Upper lobe of right lung (tissue), 1 donor: ENCODE measurements at places on chromosomes 11 and 22. TPM values are rescaled to one million over a fixed set of nuclear protein-coding genes. Genes with fewer than 3 reads are reported as not detected.

DNA sequence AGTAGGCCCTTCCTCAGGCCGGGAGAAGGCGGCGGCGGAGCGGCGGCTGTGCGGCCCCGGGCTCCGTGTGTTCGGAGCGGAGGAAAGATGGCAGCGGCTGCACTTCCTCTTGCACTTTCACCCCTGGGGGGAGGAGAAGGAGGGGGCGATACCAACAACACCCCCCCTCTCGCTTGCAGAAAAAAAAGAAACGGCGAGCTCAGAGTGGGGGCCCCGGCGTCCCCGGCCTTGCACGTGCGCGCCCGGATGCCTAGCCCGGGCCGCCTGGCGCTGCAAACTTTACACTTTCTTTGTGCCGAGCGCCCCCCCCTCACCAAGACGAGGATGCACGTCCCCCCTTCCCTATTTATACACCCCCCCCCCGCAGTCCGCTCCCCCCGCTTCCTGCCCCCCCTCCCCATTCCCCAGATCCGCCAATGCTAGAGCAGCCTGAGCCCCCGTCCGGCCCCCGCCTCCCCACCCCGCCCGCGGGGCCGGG lies at the start of gene PATZ1:
TSS of gene PATZ1 (minus strand) at position 92 of the 478 bp plus-strand sequence. CDS start 744 bp downstream, outside the sequence.
- H3K4me3 ChIP-seq: peak within 1 kb of the TSS; percentile 75
- H3K36me3 ChIP-seq: peaks cover 10% of the 10 kb centered on the region
- H3K4me1 ChIP-seq: peaks cover 38% of the 10 kb centered on the region
- H3K27ac ChIP-seq: peak within 1 kb of the TSS; percentile 90

Gene SUSD2
- total RNA-seq: 277 TPM

GRCh38 chr11:131495423-131495822 lies 125.0 kb downstream of the NTM start:
- H3K27me3 ChIP-seq: no peaks in the 10 kb centered on the region
- no peaks in the 10 kb centered on the region for H3K4me1 ChIP-seq
- no peaks in the 10 kb centered on the region for H3K36me3 ChIP-seq
- DNase-seq: no peak

- H3K27me3 ChIP-seq: no peaks in the 10 kb centered on the region
Observed at GRCh38 chr11:67301951-67302516, 1.3 kb upstream of the SSH3 start.

GRCh38 chr11:82771781-82772180 lies 38.1 kb upstream of the FAM181B start:
- no peak overlapping the region for H3K27ac ChIP-seq
- H3K4me1 ChIP-seq: no peaks in the 10 kb centered on the region
- no peak for DNase-seq

DNA sequence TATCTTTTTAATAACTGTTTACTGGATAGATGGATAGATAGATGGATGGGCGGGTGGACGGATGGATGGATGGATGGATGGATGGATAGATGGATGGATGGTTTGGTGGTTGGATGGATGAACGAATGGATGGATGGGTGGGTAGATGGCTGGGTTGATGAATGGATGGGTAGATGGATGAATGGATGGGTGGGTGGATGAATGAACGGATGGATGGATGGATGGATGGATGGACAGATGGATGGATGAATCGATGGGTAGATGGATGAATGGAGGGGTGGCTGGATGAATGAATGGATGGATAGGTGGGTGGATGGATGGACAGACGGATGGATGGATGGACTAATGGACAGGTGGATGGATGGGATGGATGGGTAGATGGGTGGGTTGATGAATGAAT lies 13.8 kb upstream of the SLC22A12 start:
- H3K36me3 ChIP-seq: no peaks in the 10 kb centered on the region
- no peak overlapping the region for H3K27ac ChIP-seq
- no peak overlapping the region for H3K4me3 ChIP-seq
- DNase-seq: no peak
- H3K27me3 ChIP-seq: no peaks in the 10 kb centered on the region

GRCh38 chr22:49948958-49949913 lies 11.3 kb upstream of the PIM3 start:
- peak overlapping the region; percentile 90 for H3K27ac ChIP-seq
- DNase-seq: peak; percentile 96
- peaks cover 41% of the 10 kb centered on the region for H3K4me1 ChIP-seq
- no peaks in the 10 kb centered on the region for H3K27me3 ChIP-seq
- H3K36me3 ChIP-seq: no peaks in the 10 kb centered on the region

DNA sequence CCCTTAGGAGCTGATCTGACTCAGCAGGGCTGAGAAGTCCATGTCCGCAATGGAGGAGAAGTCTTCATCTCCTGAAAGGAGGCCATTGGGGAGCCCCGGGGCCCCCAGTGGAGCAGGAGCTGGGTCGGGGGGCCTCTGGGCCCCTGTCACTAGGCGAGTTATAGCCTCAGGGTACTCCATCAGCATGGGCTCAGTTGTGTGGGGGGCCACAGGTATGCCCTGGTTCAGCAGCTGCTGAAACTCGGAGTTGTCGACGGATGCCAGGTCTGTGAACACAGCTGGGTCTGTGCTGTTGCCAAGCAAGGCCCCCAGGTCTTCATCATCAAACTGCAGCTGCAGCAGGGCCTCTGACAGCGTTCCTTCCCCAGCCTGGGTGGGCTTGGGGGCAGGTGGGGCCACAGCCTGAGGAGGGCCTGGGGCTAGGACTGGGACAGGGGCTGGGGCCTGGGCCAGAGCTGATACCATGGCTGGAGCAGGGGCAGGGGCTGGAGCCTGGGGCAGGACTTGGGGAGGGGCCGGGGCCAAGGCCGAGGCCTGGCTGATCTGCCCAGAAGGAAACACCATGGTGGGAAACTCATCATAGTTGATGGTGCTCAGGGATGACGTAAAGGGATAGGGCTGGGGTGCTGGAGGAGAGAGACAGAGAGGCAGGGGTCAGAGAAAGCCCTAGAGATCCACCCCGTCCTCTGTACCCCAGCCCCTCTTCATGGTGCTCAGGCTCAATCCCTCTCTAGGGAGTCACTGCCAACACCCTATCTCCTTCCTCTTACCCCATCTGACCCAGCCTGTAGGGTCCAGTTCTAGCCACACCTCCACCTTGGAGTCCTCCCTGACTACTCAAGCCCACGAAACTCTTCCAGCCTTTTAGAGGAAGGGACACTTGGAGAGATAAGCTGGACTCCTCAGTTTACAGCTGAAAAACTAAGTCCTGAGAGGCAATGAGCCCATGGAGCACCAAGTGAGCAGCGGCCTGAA lies 8.1 kb downstream of the RELA start:
- H3K36me3 ChIP-seq: peaks cover 74% of the 10 kb centered on the region
- H3K27ac ChIP-seq: peak overlapping the region; percentile 96
- H3K27me3 ChIP-seq: no peaks in the 10 kb centered on the region
- DNase-seq: peak; percentile 64

DNA sequence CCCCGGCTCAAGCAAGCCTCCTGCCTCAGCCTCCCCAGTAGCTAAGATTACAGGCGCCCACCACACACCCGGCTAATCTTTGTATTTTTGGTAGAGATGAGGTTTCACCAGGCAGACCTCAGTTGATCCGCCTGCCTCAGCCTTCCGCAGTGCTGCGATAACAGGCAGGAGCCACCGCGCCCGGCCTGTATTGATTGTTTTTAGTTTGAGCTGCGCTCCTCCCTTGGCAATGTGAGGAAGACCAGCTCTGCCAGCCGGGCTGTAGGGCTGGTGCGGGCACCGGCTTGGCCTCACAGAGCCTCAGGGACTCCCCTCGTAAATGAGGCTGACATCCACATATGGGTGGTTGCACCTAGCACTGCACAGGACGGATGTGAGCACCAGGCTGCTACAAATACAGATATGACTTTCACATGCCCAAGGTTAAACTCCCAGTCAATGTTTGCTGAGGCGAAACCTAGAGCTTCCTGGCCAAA lies 7.5 kb upstream of the SLC2A11 start:
- H3K4me3 ChIP-seq: no peak overlapping the region
- no peak for DNase-seq
- H3K27ac ChIP-seq: no peak overlapping the region
- peaks cover 7% of the 10 kb centered on the region for H3K27me3 ChIP-seq
- H3K36me3 ChIP-seq: no peaks in the 10 kb centered on the region

Gene OSM
- total RNA-seq: 1.6 TPM

Gene P2RY6
- total RNA-seq: 3.2 TPM
